ENCODE measurements at places on chromosomes 13 and 19.

GRCh38 chr19:49132974-49133609, 13.7 kb downstream of the PPFIA3 start:
- no peak for DNase-seq

GRCh38 chr19:1254081-1254527, 5.7 kb downstream of the MIDN start:
- DNase-seq: no peak

GRCh38 chr19:50928831-50929230, 17.6 kb upstream of the KLK4 start:
- no peak for DNase-seq

DNA sequence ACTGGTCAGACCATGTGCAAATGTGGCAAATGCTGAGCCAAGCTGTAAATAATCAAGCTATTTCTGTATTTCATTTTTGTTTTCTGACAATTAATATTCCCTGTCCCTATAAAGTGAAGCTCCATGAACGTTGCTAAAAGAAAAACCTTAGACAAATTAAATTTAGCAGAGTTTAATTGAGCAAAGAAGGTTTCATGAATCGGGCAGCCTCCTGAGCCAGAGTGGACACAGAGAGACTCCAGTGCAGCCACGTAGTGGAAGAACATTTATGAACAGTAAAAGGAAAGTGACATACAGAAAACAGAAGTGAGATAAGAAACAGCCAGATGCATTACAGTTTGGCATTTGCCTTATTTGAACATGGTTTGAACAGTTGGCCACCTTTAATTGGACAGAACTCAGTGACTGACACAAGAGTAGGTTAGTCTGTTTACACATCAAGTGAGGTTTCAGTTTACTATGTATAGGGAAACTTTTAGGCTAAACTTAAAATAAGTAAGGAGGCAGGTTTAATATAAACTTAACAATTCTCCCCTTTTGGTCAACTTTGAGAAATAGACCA, 69.7 kb downstream of the UFM1 start:
- no peak for DNase-seq

DNA sequence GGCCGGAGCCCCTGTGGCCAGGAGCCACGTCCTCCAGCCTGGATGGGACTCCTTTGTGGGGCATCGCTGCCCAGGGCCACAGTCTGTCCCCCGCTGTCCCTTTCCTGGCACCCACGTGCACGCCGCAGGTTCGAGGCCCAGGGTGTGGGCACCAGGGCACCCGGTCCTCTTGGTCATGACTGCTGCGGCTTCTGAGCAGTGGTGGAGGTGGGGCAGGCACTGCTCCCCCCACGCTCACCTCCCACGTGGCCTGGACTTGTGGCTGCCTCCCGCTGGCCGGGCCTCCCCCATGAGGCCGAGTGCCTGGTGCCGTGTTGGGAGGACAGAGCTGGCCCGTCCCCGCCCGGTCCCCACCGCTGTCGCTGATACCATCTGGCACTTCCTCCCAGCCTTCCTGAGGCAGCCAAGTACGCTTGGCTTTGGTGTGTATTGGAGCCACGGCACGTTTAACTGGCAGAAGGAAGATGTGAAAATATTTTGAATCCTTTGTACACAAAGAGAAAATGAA, 12.8 kb downstream of the SPPL2B start:
- DNase-seq: no peak

DNA sequence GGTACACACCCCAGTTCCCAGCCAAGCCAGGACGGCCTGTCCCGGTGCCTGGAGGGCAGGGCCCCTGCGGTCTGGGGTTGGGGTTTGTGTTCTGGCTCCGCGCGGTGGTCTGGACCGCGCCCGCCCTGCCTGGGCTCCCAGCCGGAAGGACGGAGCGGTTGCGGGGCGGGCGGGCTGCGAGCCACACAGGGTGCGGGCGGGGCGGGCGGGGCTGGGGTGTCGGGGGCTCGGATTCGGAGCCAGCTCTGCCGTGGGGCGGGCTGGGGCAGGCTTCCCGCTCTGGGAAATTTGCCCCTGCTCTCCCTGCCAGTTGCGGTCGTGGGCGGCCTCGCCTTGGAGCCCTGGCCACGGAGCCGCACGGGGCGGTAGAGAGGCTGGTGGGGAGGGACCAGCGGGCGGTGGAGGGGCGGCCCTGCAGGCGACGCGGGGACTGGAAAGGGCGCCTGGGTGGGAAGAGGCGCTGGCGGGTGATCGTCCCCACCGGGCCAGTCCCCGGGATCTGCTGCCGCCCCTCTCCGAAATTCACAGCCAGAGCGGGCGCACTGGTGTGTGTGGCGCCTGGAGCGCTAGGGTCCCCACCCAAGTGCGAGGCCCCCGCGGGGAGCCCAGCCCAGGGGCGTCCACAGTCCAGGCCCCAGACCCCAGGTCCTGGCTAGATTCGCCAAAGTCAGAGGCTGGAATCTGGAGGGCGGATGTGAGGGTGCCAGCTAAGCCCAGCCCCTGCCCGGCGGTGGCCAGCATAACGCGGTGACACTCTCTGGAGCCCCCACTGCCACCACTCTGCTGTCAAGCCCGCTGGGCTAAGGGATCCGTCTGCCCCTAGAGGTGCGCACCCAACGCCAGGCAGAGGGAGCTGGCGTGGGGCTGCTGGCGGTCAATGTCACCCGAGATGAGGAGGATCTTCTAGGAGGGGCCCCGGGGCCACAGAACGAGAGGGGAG, 11.0 kb upstream of the ZNF492 start:
- DNase-seq: no peak

GRCh38 chr19:46287585-46287984, 9.3 kb upstream of the HIF3A start:
- no peak for DNase-seq

GRCh38 chr19:6272913-6273600, 6.7 kb downstream of the MLLT1 start:
- DNase-seq: no peak

DNA sequence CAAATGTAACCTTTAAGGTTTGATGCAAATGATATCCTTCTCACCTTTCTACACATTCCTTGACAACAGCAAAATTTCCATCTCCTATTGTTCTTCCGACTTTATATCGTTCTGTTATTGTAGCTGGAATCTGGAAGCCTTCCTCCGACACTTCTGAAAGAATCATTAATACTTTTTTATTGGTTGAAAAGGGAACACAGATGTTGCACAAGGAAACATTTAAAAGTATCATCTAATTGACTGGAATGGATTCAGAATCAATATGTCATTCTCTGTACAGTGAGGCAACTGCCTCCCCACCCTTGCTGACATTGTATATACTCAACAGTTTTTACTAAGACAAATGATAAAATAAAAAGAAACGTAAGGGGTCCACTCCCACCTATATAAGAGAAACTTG, 295.2 kb downstream of the DCLK1 start:
- DNase-seq: no peak

DNA sequence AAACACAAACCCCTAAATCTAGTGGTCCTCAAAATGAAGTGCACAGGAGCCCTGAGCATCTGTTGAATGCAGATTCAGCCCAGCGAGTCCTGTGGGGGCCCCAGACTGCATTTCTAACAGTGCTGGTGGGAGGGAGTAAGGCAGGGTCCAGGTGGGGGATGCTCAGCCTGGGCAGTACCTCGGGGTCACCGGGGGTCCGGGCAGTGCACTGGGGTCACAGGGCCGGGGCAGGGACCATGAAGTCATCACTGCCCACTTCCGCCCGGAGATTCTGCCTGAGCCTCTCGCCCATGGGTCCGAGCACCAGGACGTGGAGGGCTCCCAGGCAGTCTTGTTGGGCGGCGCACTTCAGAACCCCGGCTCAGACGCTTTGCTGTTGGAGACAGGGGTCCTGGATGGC, 838 bp upstream of the ATP4B start:
- DNase-seq: no peak

DNA sequence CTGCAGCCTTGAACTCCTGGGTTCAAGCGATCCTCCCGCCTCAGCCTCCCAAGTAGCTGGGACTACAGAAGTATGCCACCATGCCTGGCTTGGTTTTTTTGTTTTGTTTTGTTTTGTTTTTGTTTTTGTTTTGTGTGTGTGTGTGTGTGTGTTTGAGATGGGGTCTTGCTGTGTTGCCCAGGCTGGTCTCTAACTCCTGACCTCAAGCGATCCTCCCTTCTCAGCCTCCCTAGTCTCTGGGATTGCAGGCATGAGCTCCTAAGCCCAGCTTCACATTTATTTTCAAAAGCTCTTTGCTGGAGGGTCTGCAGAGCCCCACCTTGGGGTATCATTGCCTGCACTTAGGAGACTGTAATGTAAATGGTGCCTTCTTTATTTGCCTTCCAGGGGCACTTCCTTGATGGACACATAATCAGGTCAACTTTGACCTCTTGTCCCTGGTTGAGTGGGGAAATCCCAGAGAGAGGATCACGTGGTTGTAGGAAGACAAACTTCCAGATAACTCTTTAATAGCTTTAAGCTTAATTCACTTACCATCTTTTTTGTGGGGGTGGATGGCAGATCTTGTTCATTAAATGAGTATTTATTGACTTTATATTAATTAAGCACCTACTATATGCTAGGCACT, 72.9 kb upstream of the NPAS1 start:
- no peak for DNase-seq

DNA sequence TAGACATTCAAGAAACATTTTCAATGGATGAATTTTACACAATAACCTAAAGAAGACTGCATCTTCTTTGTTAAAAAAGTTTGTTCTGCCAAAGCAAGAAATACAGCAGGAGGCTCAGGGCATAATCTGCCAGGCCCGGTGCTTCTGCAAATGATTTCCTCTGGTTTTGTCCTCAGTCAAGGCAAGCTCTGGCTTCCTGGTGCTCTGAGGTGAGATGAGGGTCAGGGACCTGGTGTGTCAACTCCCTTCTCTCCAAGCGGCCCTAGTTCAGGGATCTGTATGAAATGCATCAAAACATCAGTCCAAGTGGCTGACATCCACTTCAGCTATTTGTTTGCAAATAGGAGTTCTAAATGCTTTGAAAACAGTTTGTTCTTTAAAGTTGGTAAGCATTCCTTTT, 31.6 kb downstream of the LACC1 start:
- no peak for DNase-seq

DNA sequence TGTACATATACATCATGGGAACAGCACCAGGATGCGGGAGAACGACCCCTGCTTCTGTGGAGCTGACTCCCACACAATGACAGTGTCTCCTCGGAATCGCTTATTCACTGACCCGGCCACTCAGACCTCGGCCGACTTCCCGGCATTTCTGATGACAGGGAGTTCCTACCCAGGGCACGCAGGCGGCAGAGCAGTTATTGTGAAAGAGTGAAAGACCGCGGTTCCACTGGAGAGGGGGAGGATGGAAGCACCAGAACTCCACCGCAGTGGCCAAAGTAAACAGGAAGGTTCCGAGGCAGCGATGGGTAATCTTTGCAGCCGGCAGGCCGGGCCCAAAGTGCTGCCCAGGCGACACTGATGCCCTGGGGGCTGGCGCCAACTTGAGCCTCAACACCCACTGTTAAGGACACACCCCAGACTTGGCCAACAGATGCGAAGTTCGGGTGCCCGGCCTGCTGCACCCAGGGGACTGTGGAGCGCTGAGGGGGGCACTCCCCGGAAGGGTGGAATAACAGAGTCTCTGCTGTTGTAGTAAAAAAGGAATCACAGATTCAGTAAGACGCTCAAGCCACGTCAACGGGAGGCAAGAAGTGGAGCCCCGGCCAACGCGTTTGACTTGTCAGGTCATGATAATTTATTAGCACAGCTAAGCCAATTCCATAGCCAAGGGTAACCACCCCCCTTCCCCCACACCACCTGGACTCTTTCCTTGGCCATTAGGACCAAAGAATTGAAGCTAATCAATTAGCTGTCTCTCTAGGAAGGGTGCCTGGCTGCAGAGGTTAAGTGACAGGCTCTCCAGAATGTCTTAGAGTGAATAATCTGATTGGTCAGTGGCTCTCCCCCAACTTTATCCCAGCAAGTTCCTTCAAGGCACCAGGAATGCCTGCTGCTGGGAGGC, 5.8 kb downstream of the MLLT1 start:
- no peak for DNase-seq

- no peak for DNase-seq
Measured at GRCh38 chr19:9586764-9587163, 2.5 kb upstream of the ZNF121 start.

DNA sequence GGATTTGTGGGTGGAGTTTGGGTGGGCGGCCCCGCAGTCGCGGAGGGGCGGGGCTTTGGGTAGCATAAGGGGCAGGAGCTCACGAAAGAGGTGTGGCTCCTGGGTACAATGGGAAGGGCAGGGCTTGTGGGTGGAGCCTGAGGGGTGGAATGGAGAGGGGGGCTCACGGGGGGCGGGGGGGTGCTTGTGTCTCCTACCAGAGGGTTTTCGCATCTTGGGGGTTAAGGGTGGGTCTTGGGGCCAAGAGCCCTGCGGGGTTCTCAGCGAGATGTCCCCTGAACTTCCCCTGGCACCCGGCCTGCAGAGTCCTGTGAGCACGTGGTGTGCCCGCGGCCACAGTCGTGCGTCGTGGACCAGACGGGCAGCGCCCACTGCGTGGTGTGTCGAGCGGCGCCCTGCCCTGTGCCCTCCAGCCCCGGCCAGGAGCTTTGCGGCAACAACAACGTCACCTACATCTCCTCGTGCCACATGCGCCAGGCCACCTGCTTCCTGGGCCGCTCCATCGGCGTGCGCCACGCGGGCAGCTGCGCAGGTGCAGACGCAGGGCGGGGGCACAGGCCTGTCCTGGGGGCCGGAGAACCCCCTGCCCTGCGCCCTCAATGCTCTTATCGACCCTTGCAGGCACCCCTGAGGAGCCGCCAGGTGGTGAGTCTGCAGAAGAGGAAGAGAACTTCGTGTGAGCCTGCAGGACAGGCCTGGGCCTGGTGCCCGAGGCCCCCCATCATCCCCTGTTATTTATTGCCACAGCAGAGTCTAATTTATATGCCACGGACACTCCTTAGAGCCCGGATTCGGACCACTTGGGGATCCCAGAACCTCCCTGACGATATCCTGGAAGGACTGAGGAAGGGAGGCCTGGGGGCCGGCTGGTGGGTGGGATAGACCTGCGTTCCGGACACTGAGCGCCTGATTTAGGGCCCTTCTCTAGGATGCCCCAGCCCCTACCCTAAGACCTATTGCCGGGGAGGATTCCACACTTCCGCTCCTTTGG, 5.1 kb downstream of the FSTL3 start:
- DNase-seq: no peak

DNA sequence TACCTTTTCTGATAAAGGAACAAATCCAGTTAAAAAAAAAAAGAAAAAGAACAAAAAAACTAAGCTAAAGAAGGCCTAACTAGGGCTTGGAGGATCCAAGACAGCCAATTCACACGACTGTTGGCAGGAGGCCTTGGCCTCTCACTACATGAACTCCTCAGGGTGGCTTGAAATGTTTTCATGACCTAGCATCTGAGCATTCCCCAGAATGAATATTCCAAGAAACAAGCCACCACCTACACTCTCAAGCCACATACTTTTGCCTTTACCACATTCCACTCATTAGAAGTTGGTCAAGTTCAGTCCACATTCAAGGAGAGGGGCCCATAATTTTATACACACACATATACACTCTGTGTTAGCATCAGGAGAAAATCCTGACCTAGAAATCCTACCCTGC, 97.6 kb upstream of the SIAH3 start:
- DNase-seq: no peak

DNA sequence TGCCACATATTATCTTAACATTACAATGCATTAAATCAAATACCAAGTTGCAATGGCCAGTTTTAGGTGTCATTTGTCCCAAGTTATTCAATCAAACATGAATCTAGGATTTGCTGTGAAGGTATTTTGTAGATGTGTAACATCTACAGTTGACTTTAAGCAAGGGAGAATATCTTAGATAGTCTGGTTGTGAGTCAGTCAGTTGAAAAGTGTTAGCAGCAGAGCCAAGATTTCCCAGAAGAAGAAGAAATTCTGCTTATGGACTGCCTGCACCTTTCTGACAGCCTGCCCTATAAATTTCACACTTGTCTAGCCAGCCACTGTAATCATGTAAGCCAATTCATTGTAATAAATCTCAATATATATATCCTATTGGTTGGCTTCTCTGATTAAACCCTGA, 41.3 kb upstream of the INTS6 start:
- DNase-seq: no peak

- DNase-seq: no peak
Measured at GRCh38 chr19:53365899-53366493, 491 bp downstream of the ZNF525 start.
